Fibroblast of skin of right biceps (primary cell): ENCODE measurements at places on chromosomes 13 and 19.

- no peak for DNase-seq
These were observed 12.9 kb downstream of the DPF1 start for GRCh38 chr19:38211151-38211591.

GRCh38 chr13:46662690-46663089 is 109.7 kb downstream of the LRCH1 start:
- no peak for DNase-seq

GRCh38 chr13:48296528-48296927 is 7.0 kb upstream of the RB1 start:
- DNase-seq: no peak

- no peak for DNase-seq
These were observed 27.8 kb upstream of the TDRD3 start for GRCh38 chr13:60369242-60369641.

DNA sequence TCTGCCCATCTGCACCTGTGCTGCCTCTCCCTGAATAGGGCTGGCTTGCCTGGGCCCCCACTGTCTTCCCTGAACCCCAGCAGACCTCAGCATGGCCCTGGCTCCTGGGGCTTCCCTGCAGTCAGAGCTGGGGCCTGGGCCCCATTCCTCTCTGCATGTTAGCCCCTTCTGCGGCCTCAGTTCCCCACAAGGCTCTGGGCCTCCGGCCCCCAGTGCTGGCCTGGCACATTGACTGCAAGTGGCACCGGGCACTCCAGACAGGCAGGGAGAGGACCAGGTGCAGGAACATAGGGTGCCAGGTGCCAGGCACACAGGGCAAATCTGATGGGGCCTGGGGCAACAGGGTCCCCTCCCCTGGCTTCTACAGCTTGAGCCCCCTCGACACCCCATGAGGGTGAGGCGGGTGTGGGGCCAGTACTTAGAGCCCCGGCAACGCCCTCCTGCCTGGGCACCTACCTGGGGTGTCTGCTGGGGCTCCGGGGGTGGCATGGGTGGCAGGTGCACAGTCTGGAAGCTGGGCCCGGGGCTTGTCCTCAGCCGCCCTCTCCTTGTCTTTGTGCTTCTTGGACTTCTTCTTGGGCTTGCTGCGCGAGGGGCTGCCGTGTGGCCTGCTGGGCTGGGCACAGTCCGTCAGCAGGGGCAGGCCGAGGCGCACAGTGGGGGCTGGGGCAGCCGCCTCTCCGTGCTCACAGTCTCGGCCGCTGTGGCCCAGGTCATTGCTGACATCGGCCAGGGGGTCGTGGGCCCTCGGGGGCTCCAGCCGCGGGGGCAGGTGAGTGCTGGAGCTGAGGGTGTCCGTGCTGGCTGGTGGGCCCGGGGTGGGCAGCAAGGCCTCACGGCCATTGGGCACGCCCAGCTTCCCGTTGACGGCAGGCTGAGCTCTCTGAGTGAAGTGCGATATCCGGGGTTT is 12.3 kb upstream of the ISYNA1 start:
- no peak for DNase-seq
